ENCODE measurements at places on chromosomes 11 and 22. TPM values are rescaled to one million over a fixed set of nuclear protein-coding genes. Genes with fewer than 3 reads are reported as not detected.

DNA sequence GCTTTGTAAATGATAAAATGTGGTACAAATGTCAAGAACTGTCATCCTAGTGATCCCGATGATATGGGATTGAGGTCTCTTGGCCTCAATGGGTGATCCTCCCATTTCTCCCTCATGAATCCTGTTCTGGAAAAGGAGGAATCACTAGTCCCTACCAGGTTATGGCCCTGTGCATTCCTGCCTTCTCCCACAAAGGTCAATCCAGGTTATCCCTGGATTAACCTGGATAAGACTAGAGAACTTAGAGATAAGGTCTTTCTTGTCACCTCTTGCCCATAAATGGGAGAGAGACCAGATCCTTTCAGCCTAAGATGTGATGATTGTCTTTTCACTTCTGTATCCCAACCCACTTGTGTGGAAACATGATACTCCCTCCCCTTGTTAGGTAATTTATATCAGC lies 396.7 kb downstream of the BUD13 start:
- no peak for DNase-seq

- DNase-seq = peak; percentile 83
Observed at GRCh38 chr11:94602430-94603372, 35.5 kb downstream of the PIWIL4 start.

DNA sequence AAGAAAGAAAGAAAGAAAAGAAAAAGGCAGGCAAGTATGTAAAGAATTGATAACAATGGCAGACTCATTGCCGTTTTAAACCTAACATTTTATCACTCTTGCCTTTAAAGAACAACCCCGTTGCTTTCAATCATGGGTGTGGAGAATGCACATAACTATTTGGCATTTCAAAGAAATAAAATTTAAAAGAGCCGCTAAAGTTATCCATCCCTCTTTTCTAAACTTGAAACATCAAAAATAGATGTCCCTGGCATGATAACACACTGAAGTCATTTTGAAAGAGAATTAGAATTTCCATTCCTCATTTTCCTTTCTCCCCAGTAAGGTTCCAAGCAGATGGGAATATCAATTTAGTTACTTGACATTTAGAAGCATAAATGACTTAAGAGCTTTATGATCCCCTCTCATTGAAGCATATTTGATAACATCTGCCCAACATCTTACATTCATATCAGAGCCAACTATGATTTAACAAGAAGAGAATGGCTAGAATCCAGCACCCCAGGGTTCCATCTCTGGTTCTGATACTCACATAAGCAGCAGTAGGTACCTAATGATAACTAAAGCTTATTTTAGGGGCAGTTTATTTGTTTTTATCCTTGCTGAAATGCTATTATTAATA lies 529.6 kb upstream of the LRRC4C start:
- DNase-seq = no peak

DNA sequence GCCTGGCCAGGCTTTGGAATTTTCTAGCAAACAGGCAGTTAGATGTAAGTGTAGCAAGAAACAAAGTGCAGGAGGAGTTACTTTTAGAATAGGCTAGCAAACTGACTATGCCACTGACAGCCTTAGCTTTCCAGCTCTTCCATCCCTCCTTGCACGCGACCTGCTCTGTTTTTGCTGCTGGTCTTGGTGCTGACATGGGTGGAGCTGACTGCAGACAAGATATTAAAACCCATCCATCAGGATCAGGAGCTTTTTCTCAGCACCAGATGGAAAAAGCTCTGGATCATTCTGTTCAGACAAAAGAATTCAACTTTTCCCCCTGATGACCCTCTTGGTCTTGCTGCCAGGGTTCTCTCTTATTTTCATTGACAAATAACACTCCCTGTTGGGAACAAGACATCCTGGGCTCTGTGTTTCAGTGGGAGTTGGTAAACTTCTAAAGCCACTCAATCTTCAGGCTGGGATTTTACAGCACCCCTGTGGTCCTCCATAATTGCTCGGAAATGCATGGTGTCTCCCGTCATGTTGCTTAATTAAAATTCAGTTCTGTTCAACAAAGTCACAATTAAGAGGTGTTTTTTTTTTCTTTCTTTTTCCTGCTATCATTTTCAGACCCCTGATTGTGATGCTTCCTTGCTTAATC lies 240.0 kb upstream of the LARGE1 start:
- DNase-seq = no peak

DNA sequence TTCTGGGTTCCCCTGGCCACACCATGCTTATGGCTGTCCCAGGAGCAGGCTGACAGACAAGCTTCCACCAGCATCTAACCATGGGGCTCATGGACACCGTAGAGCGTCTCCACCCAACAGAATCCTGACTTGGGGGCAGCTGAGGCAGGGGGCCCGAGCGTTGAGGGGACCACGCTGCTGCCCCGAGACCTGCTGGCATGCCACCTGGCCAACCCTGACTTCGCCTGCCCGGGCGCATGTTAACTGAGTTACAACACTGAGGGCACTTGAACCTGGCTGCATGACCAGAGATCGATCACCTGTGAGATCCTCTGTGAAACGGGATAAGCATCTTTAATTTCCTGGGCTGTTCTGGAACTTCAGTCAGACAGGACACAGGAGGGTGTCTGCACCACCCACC lies 13.7 kb downstream of the PPM1F start:
- DNase-seq = no peak

DNA sequence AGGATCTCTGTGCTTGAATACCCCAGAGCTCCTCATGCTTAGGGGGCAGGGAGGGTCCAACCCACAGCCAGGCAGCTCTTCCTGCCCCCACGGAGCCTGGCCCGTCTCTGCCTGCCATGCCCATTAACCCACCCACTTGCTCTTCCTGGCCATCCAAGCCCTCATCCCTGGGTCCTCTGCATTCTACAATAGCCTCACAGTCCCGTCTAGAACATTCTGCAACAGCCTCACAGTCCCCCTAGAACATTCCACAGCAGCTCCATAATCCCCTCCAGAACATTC lies 15.1 kb downstream of the TSPAN32 start:
- no peak for DNase-seq

CD6 gene
- total RNA-seq = not detected

BIRC3 gene
- 0.64 TPM for total RNA-seq

MMP10 gene
- total RNA-seq = 0.86 TPM

RIMBP3B gene
- total RNA-seq = 0.32 TPM
